ENCODE measurements at places on chromosomes 4 and X.
A peak's percentile ranks its signal among the peaks of the same experiment; 100 is the strongest.

DNA sequence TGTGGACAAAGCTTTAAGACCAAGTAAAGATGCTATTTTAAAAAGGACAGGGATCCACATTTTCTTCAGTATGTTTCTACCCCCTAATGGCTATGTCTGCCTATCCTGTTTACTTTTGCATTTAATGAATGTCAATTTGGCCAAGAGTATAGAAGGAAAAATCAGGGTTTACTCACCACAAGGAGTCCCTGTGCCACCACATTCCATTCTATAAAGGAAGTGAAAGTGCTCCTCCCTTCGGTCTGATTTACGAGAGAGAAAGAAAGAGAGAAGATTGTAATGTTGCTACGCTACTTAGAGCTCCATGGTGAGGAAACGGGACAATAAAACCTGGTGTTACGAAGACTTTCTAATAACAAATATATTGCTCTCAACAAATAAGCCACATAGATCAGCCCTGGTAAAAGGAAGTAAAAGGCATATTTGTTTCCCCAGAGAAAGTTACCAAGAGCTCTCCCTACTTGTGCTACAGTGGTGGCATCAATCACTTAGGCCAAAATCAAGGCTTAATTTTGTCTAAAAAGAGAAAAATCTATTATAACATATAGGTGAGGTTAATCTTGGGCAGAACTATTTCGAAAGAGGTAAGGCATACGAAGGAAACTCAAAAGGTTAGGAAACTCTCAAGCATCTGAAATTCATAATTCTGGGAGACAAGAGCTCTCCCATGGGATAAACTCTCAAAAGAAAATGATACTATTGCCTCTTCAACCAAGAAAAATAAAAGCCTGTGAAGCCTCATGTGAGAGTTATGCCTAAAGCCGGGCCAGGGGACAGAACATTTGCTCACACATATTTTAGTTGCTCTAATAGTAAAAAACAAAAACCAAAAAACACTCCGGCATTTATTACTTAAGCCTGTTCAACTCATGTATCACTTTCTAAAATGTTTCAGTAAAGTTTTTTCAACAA is 29.5 kb downstream of the TAPT1 start:
- DNase-seq: no peak

- DNase-seq: no peak
Measured at GRCh38 chr4:134408897-134409296, 207.3 kb upstream of the PABPC4L start.

- DNase-seq: no peak
Measured at GRCh38 chr4:102786279-102786678, 25.5 kb upstream of the MANBA start.

GRCh38 chr4:187212446-187213080 is 488.9 kb upstream of the FAT1 start:
- DNase-seq: no peak

DNA sequence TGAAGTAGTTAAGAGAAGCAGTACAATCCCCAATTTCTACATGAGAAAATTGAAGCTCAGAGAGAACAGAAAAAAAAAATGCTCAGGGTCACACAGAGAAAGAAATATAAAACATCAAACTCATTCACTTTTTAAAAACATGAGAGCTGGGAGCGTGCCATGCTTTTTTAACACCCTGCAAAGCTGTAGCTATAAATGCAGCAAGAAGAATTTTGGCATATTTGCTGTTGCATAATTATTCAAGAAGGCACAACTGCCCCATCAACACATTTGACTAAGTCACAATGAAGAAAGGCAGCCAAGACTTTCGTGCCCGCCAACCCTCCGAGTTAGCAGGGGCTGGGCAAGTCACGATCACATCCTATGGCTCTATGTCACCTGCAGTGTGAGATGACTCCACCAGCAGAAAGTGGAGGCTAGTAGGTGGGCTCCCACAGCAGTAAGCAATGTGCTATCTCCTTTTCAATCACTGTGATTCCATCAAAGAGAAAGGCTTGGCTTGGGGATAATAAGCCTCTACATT is 214.8 kb downstream of the DHX15 start:
- no peak for DNase-seq

DNA sequence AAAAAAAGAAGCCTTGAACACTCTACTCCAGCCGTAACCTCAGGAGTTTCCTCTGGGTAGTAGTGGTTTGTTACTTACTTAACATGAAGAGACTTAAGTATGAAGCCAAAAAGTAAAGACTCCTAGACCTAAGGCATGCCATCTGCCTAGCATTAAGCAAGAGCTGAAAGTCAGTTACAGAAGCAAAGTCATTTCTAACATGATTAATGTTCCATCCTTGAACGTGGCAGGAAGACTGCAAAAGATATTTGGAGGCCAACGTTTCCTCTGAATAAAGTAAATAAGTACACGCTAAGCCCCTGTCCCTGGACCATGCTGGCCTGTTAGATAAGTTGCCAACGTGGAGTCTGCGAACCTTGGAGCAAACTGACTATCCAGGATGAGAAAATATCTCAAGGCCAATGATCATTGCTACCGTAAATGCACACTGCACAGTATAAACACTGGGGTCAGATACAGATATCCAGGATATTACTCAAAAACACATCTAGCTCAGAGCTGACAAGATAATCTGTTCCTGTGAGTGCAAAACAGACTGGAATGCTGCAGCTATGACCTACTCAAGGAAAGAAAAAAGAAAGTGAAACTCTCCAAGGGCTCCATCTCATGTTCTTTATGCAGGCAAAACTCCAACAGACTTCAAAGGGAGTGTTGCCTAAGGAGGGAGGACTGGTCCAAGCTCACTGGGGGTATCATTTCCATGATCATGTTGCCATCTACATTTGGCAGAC is 255.8 kb downstream of the COL25A1 start:
- no peak for DNase-seq

DNA sequence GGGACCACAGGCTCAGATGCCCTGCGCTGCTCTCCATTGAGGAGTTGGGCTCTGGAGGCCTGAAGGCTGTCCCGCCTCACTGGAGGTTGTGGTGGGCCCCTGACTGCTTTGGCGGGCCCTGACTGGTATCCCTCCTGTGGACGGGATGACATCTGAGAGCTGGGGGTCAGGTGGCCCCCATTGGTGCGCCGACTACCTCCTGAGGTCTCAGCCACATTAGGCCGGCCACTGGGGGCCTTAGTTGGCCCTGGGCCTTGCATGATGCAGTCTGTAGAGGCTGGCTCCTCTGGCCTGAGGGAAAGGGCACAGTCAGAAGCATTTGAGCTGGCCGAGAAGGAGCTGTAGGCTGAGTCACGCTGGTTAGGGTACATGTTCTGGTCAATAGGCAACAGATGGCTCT is 164.5 kb upstream of the DGKK start:
- no peak for DNase-seq

- peak; percentile 85 for DNase-seq
Measured at GRCh38 chr4:99965674-99966350, 15.7 kb upstream of the H2AZ1 start.

- no peak for DNase-seq
Measured at GRCh38 chrX:26411045-26411444, 195.1 kb downstream of the MAGEB5 start.

DNA sequence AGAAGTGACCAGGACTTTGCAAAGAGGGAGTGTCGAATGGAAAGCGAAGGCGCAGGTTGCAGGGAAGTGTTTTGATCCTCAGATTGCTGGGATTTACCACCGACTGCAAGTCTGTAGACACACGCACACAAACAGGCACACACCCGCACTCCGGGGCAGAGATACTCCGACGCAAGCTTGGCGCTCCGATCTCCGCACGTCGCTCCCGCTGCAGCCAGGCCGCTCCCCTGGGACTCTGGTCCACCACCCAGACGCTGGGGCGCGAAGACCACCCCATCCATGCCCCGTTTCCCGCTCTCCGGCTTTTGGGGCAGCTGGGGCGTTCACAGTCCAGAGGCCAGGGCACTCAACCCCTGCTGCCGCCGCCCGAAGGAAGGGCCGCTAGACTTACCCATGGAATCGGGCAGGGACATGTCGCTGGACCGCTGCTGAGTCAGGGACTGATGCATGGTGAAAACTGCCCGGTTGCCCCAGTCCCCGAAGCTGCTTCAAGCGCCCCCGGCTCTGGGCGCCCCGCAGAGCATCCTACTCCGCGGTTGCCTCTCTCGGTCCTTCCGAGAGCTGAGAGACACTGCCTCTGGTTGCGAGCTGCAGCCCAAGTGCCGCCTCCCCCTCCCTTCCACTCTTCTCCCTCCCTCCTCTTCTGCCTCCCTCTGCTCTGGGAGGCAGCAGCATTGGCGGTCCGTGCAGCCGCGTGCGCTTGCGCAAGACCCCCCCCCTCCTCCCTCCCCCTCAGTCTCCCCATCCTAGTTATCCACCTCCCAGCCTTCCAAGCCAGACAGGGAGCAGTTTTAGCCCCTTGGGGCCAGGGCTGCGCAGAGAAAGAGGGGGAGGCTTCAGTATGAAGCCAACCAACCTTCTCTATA is at the start of gene TMEM255A:
TMEM255A (minus strand) TSS at position 601 of the 866 bp plus-strand sequence; CDS start at position 449, 152 bp downstream.
- DNase-seq: no peak

- DNase-seq: peak; percentile 11
Measured at GRCh38 chrX:33434256-33435092, 223.1 kb upstream of the DMD start.

GRCh38 chr4:105683038-105683437 is 25.5 kb downstream of the INTS12 start:
- no peak for DNase-seq

DNA sequence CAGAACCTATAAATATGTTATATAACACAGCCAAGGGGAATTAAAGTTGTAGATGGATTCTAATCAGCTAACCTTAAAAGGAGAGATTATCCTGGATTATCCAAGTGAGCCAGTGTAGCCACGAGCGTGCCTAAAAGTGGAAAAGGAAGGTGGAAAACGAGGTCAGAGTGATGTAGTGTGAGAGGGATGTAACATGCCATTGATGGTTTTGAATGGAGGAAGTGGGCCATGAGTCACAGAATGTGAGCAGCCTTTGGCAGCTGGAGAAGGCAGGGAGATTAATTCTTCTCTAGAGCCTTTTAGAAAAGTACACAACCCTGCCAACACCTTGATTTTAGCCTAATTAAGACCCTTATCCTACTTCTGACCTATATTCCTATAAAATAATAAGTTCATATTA is 149.1 kb downstream of the SLC39A8 start:
- no peak for DNase-seq

DNA sequence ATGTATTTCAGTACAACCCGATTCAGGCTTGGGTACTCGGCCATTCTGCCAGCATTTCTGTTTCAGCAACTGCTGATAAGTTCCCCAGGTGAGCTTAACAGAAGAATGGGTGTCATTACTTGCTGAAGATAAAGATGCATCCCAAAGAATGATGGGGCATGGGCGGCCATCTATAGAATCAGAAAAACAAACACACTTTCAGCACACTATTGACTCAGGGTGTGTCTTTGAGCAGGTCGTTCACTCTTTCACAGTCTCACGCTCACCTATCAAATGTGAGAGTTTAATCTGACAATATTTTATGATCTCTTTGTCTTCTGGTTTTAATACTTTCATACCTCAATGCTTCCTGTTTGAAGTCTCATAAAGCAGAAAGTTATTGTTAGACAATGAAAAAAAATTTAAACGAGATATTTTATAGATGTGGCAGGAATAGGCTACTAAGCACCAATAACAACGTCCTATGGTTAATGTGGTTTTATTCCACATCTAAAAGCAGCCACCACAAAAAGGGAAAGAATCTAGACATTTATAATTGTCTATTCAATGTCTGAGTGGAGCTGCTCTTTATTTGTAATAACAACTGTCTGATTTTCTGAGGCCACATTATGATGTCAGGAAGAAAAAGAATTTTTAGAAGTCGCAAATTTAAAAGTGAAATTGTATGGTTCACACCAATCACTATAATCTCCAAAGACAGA is 17.0 kb downstream of the GASK1B start:
- DNase-seq: no peak

GRCh38 chrX:16765594-16765993 is 20.7 kb upstream of the TXLNG start:
- DNase-seq: no peak

DNA sequence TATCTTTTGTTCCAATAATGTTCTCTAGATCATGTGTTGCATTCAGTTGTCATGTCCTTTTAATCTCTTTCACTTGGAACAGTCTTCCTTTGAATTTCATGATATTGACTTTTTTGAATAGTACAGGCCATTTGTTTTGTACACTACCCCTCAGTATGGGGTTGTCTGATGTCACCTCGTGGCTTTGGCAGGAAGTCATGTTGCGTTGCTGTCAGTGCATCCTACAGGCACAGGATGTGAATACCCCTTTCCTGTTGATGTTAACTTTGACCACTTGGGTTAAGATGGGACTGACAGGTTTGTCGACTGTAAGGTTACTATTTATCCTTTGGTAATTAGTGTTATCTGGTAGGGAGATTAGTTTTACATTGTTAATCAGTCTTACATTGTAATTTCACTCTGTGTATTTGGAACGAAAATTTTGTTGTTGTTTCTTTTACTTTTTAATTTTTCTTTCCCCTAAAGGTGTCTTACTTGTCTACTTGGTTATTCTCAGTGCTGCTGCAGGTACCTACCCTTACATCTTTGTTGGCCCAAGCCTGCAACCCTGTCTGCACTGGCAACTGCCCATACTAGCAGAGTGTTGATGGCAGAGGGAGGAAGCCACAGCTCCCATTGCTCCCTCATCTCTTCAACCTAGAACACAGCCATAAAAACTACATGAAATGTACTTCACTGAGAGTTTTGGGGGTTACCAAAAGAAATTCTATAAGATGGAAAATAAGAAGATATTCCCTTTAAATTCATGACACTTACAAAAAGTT is 14.7 kb upstream of the ATP8A1 start:
- DNase-seq: no peak
